ENCODE measurements at places on chromosomes 7 and 10.

- peak; percentile 73 for DNase-seq
Observed at GRCh38 chr10:115001506-115002381, 63.7 kb downstream of the TRUB1 start.

- DNase-seq: no peak
Observed at GRCh38 chr7:123665896-123666295, 10.2 kb downstream of the LMOD2 start.

DNA sequence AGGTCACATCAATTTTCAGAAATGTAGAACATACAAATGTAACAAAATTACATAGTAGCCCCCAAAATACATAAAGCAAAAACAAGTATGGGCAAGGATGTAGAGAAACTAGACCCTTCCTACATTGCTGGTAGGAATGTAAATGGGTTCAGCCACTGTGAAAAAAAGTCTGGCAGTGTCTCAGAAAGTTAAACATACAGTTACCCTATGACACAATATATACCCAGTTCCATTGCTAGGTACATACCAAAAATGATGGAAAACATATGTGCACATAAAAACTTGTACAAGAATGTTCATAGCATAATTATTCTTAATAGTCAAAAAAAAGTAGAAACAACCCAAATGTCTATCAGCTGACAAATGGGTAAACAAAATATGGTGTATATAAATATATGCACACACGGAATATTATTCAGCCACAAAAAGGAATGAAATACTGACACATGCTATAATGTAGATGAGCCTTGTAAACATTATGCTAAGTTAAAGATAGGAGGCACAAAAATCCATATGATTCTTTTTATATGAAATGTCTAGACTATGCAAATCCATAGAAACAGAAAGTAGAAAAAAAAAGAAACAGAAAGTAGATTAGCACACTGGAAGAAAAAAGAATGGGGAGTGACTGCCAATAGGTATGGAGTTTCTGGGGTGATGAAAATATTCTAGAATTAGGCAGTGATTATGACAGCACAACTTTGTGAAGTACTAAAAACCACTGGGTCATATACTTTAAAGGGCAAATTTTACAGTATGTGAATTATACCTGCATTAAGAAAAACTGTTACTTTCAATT lies 13.5 kb downstream of the HERPUD2 start:
- no peak for DNase-seq

DNA sequence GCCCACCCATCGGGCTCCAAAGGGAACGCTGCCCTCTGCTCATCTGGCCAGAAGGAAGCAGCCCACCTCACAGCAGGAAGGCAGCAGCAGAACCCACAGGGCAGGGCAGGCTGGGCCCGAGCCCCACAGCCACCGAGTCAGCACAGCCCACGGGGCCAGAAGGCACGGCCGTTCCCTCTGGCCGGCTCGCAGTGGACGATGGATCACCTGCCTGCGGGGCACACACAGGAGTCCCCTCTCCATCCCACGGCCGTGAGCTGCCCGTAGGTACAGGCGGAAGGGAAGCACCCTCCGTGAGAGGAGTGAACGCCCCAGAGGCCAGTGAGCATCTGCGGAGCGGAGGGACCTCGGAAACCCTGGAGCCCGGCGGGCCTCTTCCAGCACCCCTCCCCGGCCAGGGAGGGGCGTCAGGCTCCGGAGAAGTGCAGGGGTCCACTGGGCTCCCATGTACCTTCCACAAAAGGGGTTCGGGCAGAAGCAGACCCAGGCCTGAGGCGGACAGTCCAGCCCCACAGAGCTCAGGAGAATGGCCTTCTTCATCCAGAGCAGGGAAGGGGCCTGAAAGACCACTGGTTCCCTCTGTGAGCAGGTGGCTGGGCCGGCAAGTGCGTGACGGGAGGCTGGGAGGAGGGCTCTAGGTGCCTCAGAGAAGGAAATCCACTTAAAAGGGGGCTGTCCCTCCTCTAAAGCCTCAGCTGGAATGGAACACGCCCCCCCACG lies 11.7 kb downstream of the NUDT1 start:
- DNase-seq: no peak

GRCh38 chr10:21497177-21497807 lies 28.2 kb downstream of the SKIDA1 start:
- peak; percentile 93 for DNase-seq

All from kidney tubule cell (primary cell).